ENCODE measurements at places on chromosomes 6 and 20. TPM values are rescaled to one million over a fixed set of nuclear protein-coding genes. Genes with fewer than 3 reads are reported as not detected.

Gene CD24
- total RNA-seq, result 0.54 TPM

GRCh38 chr6:16894301-16894700, 133.0 kb upstream of the ATXN1 start:
- DNase-seq, result no peak

DNA sequence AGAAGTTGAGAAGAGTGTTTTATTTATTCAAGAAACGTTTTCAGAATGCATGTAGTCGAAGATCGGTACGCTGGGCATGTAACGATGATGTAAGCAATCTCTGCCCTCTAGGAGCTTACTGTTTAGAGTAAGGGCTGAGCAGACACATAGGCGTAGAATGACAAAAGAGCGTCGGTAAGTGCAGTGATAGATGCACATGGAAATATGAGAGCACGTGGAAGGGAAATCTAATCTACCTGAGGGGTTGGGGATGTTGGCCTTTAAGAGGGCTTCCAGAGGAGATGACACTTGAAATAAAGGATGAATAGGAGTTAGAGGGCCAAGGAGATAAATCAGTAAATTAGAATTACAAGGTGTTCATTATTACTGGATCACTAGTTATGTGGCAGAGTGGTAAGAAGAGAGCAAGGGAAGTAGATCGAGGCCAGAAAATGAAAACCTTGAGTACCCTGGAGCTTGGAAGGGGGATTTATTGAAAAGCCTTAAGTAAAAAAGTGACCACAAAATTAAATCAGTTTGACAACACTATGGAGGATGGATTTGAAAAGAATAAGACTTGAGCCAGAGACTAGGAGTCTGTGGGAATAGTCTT, 782 bp downstream of the TRMT11 start:
- peak; percentile 32 for DNase-seq

DNA sequence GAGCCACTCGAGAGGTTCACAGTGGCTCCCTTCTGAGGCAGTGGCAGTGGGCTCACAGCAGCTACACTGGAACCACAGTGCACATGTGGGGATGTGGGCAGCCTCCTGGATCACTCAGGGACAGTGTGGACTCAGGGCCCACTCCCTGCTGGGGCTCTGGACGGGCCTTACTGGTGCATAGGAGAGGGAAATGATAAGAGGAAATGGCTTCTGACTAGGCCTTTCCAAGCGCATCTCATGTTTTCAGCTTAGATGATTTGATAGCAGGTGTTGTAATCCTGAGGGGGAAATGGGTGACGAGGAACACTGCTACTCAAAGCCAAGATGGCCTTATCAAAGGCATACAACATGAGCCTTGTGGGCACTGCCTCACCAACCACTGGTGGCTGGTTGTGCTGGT, 44.0 kb downstream of the PANK2 start:
- no peak for DNase-seq

Gene SRC
- 0.88 TPM for total RNA-seq

- no peak for DNase-seq
Observed at GRCh38 chr6:106138151-106138550, 52.0 kb downstream of the PRDM1 start.

Gene NNAT
- total RNA-seq, result 0.47 TPM

DNA sequence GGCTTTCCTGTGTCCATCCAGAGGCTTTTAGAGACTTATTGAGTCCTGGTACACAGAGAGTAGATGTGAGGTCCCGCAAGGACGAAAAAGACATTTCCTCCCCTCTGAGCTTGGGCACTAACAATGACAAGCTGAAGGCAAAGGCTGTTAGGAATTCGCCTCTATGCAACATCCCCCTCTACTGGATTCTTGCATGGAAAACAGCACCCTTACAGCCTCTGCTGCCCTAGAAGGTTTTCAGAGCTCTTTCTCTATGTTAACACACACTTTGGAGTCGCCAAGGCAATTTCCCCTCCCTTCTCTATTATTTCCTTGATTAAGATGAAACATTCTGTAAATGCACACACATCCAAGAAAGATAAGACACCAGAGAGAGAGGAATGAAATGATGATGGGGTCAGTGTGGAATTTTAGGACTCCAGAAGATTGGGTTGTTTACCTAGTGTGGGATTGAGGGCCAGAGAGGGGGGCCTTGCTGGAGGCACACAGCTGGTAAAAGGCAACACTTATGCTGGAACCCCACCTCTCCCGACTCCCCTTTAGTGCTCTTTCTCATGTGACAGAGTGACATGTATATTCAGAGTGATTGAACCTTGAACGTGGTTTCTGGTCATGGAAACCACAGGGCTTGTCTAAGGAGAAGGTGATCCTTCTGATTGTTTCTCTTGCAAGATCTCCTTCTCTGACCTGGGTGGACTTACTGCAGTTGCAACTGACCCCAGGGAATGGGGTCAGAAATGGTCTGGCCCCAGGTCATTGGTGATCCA, 300.7 kb downstream of the CLIC5 start:
- peak; percentile 62 for DNase-seq

DNA sequence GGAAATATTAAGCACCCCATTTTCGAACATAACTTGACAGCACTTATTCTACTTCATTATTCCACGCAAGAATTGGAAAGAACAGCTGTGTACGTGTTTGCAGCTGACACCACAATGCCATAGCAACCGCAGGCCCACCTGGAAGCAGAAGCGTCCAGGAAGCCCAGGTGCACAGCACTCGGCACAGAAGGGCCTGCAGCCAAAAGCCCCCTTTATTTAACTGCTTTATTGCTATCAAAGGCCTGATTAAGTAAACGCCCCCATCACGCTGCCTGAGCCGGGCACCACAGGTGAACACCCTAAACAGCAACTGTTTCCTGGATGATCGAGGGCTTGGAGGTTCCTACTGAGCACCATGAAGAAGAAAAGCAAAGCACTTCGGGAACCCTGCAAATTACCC, 6.3 kb downstream of the TAF4 start:
- no peak for DNase-seq

GRCh38 chr6:134376785-134377184, 58.9 kb upstream of the SGK1 start:
- DNase-seq, result no peak

DNA sequence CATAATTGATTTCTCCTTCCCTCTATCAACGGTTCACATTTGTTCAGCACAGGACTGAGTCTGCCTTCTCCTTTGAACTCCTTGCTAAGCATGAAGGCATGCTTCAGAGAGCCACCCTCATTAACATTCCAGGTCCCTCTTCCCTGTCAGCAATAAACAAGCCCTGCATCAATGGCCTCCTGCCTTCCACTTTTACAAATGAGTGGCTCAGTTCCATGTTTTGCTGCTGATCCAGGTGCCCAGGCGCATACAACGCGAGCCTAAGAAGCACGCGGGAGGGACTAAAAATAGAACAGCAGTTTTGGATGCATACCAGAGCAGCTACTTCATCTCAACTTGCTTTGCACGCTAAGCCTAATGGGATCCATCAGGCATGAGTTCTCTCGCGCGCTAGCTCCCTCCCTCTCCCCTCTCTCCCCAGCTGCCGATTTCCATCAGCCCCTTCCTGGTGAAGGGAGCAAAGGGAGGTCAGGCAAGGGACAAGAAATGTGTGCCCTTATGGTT, 53.4 kb downstream of the TRAF3IP2 start:
- no peak for DNase-seq

Gene ERVFRD-1
- total RNA-seq, result not detected

Gene RWDD1
- total RNA-seq, result 46.0 TPM
